ENCODE measurements at places on chromosomes 7 and 10.
A peak's percentile ranks its signal among the peaks of the same experiment; 100 is the strongest.

DNA sequence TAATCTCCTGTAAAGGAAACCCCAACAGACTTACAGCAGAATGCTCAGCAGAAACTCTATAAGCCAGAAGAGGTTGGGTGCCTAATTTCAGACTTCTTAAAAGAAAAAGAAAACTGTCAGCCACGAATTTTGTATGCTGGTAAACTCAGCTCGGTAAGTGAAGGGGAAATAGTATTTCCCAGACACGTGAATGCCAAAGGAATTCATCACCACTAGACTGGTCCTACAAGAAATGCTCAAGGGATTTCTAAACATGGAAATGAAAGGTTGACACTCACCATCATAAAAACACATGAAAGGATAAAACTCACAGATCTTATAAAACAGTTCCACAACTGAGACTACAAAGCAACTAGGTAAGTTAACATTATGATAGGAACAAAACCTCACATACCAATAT, 68.6 kb downstream of the GLCCI1 start:
- no peak for DNase-seq

- no peak for DNase-seq
These were observed 24.8 kb downstream of the ELFN1 start for GRCh38 chr7:1694611-1695511.

- DNase-seq, result no peak
These were observed 24.2 kb downstream of the PILRA start for GRCh38 chr7:100397315-100398081.

DNA sequence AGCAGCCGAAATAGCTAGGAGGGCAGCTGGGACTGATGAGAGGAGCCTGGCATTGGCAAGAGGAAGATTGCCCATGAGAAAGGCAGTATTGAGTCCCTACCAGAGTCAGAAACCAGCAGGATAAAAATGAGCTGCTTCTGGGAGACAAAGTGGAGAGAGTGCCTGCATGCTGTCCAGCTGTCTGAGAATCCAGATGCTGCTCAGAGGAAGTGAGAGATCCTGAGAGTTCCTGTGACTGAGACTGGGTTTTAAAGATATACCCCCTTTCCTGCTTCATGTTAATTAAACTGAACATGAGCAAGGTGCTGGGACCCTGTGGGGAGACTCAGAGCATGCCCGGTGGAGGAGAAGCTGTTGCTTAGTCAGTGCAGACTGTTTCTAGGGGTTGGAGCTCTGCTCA, 107.5 kb downstream of the KIF20B start:
- DNase-seq, result no peak

- DNase-seq, result peak; percentile 67
These were observed 90.1 kb downstream of the NPSR1 start for GRCh38 chr7:34747867-34748727.

DNA sequence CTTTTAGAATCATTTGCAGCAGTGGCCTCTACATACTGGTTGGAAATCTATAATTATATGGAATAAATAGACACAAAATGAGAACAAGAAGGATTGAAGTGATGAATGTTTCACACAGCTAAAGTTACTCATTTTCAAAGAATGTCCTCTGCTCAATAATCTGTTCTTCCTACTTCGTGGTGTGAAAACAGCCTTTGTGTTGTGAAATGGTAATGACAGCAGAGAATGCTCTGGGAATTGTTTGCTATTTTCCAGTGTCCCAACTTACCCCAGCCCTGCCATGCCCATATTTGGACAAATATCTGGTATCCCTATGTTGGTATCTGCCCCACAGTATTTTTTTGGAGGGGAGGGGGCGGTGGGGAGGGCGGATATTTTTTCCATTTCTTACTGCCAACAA, 130.4 kb downstream of the GLI3 start:
- DNase-seq, result peak; percentile 43

GRCh38 chr7:22154143-22154529, 202.8 kb downstream of the RAPGEF5 start:
- peak; percentile 5 for DNase-seq

DNA sequence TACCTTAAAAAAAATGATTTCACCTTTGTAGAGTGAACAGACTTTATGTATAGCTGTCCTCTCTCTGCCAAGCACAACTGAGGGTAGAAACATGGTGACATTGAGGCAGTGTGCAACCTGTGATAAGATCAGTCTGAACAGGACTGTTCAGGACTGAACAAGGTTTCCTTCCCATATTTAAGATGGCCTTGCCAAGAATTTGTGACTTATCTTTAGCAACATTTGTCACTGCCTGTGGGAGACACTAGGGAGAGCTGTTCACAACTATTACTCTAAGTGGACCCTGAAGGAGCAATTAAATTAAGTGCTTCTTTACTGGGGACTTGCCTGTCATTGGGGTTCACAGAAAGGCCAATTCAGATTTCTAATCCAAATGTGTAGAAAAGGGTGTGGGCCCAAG, 6.7 kb downstream of the OR13A1 start:
- no peak for DNase-seq

- DNase-seq, result no peak
These were observed 108.0 kb downstream of the RNLS start for GRCh38 chr10:88474884-88475844.

DNA sequence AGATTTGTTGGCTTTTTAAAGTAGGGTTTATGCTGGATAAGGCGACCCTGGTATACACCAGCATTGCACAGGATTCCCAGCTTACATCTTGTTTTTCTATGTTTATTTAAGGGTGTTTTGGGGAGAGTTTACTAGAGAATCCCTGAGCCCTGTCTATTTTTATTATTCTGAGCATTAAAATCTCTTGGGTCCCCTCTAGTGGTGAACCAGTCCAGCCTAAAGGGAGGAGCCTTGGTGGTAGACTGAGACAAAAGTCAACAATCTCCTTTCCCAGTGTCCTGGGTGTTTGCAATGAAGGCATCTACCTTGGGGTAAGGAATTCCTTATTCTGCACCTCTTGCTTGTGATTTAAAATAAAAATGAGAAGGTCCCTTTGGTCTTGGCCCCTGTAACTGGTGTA, 38.2 kb downstream of the ANTXRL start:
- peak; percentile 7 for DNase-seq

DNA sequence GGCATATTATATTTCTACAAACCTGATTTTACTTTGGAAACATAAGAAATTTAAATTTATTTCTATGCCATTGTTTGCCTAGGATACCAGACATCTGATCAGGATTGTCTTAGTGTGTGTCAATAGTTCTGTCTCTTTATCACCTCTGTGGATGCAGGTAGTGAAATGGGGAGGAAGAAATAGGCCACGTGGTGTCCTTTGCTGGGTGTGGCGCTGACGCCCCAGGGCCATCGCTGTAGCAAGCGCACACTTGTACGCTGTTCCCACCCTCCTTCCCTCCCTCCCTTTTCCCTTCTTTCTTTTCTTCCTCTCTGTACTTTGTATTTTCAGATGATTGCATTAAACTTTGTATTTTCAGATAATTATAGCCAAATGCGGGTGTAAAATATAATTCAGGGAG, 5.0 kb downstream of the DOCK1 start:
- no peak for DNase-seq

- peak; percentile 20 for DNase-seq
These were observed 16.5 kb upstream of the DDIT4 start for GRCh38 chr10:72257051-72257892.

GRCh38 chr7:40598915-40599314, 464.1 kb downstream of the SUGCT start:
- no peak for DNase-seq

DNA sequence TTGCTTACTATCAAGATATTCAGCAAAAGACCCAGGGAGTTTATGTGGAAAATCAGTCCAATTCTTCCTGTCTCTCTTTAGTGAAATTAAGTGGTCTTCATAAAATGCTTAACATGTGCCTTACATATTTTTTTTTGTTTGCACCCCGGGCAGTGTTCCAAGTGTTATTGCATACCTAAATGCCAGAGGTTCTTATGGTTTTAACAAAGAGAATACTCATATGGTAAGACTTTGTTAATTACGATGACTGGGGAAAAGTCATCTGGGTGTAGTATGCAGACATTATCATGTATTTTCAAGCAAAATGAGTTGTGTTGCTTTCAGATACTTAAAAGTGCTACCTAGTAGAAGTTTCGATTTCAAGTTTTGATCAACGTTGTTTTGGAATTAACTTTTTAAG, 82.6 kb downstream of the PRKG1 start:
- DNase-seq, result peak; percentile 57

- DNase-seq, result peak; percentile 7
These were observed 231.3 kb upstream of the NPY start for GRCh38 chr7:24052572-24053260.

DNA sequence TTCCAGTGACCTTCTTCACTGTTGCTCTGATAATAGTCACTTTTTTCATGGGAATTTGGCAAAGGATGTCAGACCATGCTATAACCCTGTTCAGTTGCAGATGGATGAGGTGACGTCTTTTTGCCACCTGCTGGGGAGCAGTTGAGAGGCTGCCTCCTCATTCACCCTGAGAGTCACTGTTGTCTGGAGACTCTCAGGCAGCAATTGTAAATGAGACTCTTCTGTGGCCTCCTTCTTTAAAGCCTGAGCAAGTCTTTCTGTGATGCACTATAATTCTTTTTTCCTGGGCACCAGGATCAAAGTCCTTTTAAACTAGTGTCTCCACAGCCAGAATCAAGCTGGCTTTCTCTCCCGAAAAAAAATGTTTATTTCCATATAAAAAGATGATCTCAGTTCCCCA, 345.1 kb downstream of the ARL4A start:
- DNase-seq, result no peak

DNA sequence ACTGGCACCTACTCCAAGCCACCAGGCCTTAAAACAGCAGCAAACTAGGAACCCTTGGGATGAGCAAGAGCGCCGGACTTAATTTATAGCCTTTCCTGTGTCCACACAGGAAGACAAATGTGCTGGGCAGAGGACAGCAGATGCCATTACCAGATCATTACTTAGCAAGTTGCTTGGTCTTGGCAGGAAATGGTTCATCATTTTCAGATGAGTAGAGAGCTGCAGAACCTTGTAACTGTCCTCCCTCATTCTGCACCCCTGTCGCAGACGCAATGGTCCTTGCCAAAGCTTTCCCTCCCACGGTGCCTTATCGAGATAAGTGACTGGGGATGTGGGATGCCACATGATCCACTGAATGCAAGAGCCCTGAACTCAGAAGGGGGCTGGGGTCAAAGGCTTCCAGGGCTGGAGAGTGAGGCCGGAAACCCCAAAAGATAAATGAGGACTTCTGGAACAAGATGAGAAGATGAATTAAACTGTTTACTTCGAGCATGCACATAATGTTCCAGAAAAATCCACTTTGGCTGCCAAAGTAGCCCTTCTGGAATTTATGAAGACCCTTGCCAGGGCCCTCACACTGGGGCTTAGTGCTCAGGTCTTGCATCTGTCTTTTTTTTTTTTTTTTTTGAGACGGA, 145.6 kb upstream of the ZNF32 start:
- peak; percentile 25 for DNase-seq

- DNase-seq, result peak; percentile 51
These were observed 133.7 kb upstream of the NAMPT start for GRCh38 chr7:106418526-106418925.

DNA sequence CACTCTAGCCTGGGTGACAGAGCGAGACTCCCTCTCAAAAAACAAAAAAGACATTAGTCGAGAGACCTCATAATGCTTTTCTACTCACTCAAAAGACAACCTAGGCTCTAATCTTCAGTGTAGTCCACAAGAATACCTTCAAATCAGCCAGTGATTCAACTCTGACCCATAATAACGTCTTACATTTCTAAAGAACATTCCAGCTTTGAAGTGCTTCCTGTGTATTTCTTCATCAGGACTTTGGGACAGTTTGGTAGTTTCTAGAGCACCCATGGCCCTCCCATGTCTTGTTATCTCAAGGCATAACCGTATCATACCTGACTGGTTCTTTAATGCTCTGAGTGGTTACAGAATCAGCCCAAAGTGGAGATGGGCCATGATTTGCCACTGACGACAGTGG, 221.3 kb downstream of the SKIDA1 start:
- peak; percentile 66 for DNase-seq

DNA sequence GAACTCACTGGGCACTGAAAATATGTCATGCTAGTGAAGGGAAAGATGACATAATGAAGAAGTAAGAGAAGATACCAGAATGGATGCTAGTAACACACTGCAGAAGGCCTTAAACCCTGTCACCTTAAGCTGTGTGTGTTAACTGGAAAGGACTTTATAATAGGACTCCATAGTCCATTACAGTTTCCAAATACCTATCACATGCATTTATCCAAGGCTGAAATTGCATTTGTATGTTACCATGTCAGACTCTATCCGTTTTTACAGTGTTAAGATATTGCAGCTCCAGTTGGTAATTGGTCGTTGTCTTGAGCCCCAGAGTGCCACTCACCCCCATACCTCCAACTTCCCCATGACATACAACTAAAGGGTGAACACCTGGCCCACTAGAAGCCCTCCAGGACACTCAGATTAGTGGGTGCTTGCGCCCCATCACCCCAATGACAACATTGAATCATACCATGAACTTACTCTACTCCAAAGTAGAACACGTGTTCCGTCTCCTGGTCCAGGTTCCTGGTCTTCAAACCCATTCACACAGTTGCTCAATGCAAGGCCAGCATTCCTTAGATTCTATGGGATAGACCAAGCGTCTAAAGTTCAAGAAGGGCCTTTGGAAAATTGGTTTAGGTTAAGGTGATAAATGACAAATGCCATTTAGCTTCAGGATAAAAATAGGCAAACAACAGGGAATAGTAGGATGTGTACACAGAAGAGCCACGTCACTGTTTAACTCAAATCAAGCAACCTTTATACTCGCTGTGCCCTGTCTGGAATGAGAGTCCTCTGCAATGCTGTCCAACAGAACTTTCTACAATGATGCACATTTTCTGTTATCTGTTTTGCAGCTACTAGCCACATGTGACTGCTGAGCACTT, 2.1 kb upstream of the RAPGEF5 start:
- no peak for DNase-seq

GRCh38 chr10:64101606-64102263, 580.5 kb downstream of the REEP3 start:
- peak; percentile 12 for DNase-seq

GRCh38 chr7:141483044-141483443, 68.2 kb upstream of the AGK start:
- DNase-seq, result peak; percentile 15

DNA sequence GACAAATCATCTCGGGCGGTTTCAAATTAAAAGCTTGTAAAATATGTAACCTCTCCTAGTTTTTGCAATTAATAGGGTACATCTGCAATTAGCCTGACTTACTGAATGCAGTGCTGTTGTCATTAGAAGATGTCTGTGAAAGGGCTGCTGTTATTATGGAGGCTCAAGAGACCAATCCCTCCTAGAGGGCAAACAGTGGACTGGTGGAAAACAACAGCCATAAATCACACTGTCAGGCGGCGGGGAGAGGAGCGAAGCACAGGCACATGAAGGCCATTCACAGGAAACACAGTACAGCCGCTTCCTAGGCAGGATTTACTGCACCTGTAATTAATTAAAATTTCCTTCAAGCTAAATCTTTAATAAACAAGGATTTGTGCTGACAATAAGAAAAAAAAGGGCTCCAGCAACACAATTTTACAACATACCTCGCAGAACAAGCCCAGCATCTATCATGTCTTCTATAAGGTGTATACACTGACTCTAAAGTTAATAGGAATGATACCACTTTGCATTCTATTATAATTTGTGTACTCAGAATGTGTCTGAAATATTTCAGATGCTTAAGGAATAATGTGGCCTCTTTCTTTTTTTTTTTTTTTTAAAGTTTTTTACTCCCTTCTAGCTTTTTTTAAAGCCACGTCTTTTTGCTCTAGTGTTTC, 50.7 kb downstream of the ERCC6 start:
- DNase-seq, result no peak

- DNase-seq, result no peak
These were observed 81.0 kb upstream of the PFKP start for GRCh38 chr10:2986391-2986801.

GRCh38 chr10:51700228-51700817, 928 bp upstream of the CSTF2T start:
- peak; percentile 39 for DNase-seq

- DNase-seq, result peak; percentile 69
These were observed 11.6 kb downstream of the DDX56 start for GRCh38 chr7:44561962-44562621.

Data from cardiac fibroblast (primary cell).